ENCODE measurements at places on chromosomes 4 and X.

- no peak for DNase-seq
Observed at GRCh38 chr4:59598330-59598618, 1601.9 kb upstream of the ADGRL3 start.

DNA sequence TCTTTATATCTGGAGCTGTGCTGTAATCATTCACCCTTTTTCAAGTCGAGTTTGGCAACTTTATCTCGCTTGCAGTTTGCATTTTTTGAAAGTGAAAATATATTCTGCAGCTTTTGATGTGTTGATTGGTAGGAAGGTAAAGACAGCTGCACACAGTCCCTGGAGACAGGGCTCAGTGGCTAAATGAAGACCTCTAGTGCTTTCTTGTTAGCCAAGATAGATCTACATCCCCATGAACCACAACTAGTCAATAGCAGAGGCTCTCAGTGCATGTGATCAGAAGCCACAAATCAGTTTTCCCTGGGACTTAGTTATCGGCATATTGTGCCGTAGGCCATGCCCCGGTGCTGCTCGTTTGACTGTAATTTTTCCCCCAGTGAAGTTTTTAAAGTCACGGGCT, 587.7 kb upstream of the PITX2 start:
- no peak for DNase-seq

- DNase-seq: no peak
Observed at GRCh38 chrX:3175659-3176438, 134.6 kb downstream of the ARSF start.

DNA sequence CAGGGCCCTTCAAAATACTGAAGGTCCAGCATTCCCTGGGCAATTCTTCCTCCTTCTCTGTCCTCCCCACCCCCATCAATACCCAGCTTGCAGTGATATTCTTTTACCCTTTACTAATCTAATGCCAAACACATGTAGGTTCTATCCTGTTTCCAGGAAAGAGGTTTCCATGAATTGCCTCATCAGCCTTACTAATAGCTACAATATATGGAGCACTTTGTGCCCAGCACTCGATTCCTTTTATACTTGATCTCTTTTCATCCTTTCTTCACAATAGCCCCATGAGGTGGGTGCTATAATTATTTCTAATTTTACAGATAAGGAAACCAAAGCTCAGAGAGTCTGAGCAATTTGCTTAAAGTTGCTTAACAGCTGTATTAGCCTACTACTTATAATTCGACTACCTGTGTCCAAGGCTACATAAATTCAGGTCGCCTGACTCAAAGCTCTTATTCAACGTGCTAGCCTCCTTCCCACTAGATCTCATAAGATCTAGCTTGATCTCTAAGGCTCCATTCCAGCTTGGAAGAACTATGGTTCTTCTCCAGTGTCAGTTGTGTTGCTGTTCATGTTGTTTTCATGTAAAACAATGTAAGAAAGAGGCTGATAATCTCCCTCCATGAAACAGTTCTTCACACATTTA, 229.6 kb upstream of the PGRMC2 start:
- no peak for DNase-seq

DNA sequence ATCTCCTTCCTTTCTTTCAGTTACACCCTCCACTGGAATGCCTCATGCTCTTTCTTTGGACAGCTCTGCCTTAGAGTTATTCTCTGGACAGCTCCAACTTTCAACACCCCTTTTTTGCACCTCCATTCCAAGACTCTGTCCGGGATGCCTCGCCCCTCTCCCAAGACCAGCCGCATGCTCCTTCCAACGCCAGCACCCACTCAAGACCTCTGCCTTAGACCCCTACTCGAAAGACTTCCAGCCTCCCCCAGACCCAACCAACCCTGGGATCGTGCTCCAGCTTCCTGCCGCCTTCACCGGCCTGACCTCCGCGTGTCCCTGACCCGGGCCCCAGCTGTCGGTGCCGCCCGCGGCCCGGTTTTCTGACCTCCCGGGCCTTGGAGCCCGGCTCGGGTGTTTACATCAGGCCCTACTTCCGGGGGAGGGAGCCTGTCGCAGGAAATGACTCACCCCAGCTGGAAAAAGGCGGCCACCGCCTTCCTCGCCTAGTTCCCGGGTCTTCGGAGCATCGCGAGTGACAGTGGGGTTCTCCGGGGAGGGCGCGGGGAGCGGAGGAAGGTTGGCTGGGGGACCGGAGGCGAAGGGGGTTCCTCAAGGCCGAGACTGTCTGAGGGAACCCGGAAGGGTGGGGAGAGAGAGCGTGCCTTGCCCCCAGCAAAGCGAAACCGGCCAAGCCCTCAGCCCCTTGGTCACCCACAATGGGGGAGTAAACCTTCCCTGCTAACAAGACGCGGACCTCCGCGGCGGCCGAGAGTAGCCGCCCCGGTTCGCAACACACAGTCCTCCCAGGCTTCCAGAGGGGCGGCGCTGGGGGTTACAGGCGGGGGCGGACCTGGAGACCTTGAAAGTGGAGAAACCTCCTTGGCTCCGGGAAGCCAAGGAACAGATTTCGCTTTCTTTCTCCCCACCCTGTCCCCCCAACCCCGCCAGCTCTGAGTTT, at the start of gene WDR45:
TSS of gene WDR45 (minus strand) at position 399 of the 940 bp plus-strand sequence. CDS start 1,792 bp downstream, outside the sequence.
- peak; percentile 78 for DNase-seq

DNA sequence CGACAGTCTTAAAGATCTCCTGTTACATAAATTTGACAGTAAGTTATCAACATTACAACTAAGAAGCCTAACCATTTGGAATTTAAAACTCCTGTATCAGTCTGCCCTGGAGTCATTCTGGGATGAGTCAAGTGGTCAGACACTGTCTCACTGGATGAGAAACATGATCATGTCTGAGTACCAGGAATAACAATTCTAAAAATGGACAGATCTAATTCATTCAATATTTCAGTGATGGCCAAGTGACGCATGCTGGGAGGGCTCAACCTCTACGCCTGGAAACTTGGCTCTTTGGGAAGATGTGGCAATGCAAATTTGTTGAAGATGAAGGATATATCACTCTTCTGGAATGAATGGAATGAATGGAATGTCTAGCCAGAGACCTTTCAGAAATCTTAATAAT, 1427.2 kb downstream of the STIM2 start:
- no peak for DNase-seq

GRCh38 chr4:121786221-121786620, 14.9 kb upstream of the EXOSC9 start:
- no peak for DNase-seq

DNA sequence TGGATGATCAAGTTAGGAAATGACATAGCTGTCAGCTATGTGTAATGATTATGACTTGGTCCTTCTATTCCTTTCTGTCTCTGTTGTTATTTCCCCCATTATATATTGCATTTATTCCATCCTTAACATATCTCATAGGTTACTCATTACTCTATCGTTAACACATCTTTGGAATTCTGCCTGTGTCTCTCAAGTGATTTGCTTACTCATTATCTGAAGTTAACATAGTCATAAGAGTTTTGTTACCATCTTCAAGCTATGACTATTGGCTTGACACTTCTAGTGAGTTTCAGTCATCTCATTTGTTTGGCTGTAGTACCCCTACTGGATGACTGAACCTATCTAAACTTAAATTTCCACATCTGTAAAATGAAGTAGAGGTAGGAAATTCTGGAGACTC, 286.1 kb upstream of the PPP1R2C start:
- no peak for DNase-seq

- DNase-seq: no peak
Observed at GRCh38 chr4:41985151-41985550, 3.6 kb downstream of the DCAF4L1 start.

GRCh38 chr4:36332782-36333131, 51.3 kb downstream of the DTHD1 start:
- no peak for DNase-seq

GRCh38 chrX:115029869-115030570, 12.6 kb upstream of the IL13RA2 start:
- DNase-seq: no peak

GRCh38 chrX:106606571-106606970, 5.2 kb upstream of the RADX start:
- DNase-seq: no peak
